Trophoblast cell (in vitro differentiated cells and primary cell): ENCODE measurements at places on chromosomes 3 and 15.

GRCh38 chr3:137084586-137084985, 126.8 kb downstream of the IL20RB start:
- no peak overlapping the region for H3K4me3 ChIP-seq
- no peaks in the 10 kb centered on the region for H3K4me1 ChIP-seq
- no peak overlapping the region for H3K27ac ChIP-seq
- H3K27me3 ChIP-seq = no peaks in the 10 kb centered on the region
- H3K36me3 ChIP-seq = no peaks in the 10 kb centered on the region

DNA sequence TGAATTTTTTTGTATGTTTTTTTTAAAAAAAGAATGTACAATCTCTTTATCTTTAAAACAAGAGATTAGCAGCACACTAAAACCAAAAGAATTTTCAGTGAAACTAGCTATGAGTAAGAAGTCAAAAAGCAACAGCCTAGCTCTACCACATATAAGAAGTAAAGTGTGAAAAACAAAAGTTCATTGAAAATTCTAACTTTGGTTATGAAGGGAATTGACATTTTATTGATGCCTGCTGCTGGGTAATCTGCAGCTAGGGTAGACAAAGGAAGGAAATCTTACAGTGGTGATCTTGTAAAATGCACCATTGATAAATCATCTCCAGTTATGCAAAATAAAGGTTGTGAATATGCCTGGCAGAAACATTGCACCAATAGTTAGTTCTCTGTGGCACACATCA, 37.8 kb upstream of the FOXB1 start:
- no peaks in the 10 kb centered on the region for H3K36me3 ChIP-seq
- H3K4me1 ChIP-seq = no peaks in the 10 kb centered on the region
- no peak overlapping the region for H3K27ac ChIP-seq
- no peak overlapping the region for H3K4me3 ChIP-seq

DNA sequence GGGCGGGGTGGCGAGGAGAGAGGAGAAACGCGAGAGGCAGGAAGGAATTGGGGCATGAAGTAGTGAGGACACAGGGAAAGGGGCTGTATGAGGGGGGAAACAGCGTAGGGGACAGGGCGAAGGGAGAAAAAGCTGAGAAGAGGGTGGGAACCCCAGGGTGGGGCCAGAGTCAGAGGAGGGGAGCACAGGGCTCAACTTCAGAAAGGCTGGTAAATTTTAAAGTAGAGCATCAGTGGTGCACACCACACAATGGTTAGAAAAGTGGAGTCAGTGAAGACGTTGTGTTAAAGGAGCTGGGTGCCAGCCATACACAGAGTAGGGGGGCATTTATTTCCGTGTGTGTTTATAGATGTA, 3.0 kb upstream of the RPP25 start:
- peaks cover 55% of the 10 kb centered on the region for H3K27me3 ChIP-seq
- H3K4me1 ChIP-seq = peaks cover 14% of the 10 kb centered on the region
- no peak for DNase-seq
- no peak overlapping the region for H3K27ac ChIP-seq
- no peaks in the 10 kb centered on the region for H3K36me3 ChIP-seq

GRCh38 chr3:185559706-185560090, 7.3 kb upstream of the LIPH start:
- H3K27me3 ChIP-seq = no peaks in the 10 kb centered on the region
- no peak overlapping the region for H3K27ac ChIP-seq
- H3K4me3 ChIP-seq = no peak overlapping the region
- no peaks in the 10 kb centered on the region for H3K36me3 ChIP-seq
- H3K4me1 ChIP-seq = no peaks in the 10 kb centered on the region
- DNase-seq = no peak

DNA sequence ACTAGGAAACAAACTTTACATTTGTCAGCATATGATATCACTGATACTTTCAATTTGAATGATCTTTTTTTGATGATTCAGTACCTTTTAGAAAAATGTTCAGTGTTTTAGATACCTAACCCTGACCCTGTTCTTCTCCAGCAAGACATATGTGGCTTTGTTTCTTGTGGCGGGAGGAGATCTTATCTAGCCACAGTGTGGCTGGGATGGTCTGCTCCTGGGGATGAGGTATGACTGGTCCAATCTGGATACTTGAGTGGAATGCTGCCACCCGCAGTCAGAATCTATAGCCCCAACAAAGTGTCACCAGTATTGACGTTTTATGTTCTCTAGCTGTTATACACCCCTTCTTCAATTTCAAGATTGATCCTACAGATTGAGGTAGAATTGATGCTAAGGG, 439.0 kb upstream of the GOLIM4 start:
- no peak overlapping the region for H3K27ac ChIP-seq
- no peak overlapping the region for H3K4me3 ChIP-seq
- no peaks in the 10 kb centered on the region for H3K36me3 ChIP-seq
- H3K27me3 ChIP-seq = no peaks in the 10 kb centered on the region
- no peak for DNase-seq
- no peaks in the 10 kb centered on the region for H3K4me1 ChIP-seq

DNA sequence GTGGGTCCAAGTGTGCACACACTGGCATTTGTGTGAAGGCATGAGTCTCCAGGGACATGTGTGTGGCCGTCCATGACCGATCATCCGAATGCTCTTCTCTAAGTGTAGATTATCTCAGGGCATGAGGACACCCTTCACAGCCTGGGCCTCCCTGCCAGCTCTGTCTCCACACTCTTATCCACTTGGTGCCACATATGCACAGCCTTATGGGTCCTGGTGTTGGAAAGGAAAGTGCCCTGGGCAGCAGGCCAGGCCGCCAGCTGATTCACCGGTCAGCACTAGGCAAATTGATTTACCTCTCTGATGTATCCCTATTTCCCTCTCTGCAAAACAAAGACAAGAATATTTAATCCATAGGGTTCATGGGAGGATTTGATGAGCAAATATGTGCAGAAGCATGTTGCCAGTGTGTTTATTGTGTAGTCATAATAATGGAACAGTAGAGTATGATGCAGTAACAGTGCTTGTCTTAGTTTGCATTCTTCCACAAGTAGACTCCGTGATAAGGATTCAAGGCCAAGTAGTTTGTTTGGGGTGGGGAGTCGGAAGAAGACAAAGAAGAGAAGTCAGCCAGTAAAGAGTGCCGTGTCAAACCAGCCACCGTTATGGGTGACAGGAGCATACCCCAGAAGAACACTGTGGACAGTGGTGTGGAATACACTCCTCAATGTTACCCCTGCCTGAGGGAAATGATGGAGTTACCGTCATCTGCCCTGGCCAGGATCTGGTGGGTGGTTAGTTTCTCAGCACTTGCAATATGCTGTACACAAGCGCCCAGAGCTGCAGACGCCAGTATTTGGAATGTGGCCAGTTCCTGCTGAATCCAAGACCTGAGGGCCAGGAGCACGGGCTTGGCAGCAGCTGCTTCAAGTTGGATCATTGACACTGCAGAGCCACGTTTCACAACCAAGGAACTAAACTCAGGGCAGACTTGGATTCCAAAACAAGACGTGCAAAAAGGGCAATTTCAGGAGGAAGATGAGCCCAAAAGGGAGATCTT, 85.1 kb downstream of the MTHFS start:
- DNase-seq = no peak
- H3K27me3 ChIP-seq = no peaks in the 10 kb centered on the region
- no peak overlapping the region for H3K27ac ChIP-seq
- no peaks in the 10 kb centered on the region for H3K36me3 ChIP-seq

GRCh38 chr15:52003710-52004109, 15.3 kb upstream of the MAPK6 start:
- H3K4me3 ChIP-seq = no peak overlapping the region
- H3K36me3 ChIP-seq = no peaks in the 10 kb centered on the region
- no peaks in the 10 kb centered on the region for H3K27me3 ChIP-seq
- H3K4me1 ChIP-seq = peaks cover 2% of the 10 kb centered on the region
- peak; percentile 62 for DNase-seq

GRCh38 chr15:85407421-85408269, 27.2 kb downstream of the AKAP13 start:
- no peak overlapping the region for H3K27ac ChIP-seq
- peaks cover 12% of the 10 kb centered on the region for H3K4me1 ChIP-seq
- H3K4me3 ChIP-seq = no peak overlapping the region
- no peaks in the 10 kb centered on the region for H3K27me3 ChIP-seq

DNA sequence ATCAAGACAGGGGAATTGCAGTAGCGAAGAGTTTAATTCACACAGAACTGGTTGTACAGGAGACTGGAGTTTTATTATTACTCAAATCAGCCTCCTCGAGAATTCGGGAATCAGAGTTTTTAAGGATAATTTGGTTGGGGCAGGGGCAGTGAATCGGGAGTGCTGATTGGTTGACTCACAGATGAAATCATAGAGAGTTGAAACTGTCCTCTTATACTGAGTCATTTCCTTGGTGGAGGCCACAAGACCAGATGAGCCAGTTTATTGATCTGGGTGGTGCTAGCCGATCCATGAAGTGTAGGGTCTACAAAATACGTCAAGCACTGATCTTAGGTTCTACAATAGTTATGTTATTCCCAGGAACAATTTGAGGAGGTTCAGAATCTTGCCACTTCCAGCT, 5.3 kb upstream of the ZNF770 start:
- H3K36me3 ChIP-seq = no peaks in the 10 kb centered on the region
- no peak for DNase-seq
- H3K4me1 ChIP-seq = no peaks in the 10 kb centered on the region
- no peaks in the 10 kb centered on the region for H3K27me3 ChIP-seq

DNA sequence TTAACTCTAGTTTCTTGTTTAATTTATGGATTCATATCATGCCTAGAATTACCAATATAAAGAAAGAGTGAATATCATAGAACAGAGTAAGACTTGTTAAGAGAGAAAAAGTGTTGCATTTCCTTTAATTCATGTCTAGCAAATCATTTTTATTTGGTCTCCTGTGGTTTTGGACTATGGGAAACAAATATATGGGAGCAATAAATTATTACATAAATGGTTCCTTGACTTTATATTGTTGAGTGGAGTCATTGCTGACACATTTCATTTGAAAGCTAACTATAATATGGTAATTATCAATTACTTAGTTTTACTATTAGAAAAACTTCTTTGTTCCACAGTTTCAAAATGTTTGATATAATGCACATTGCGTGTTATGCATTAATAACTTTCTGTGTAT, 144.7 kb upstream of the CGNL1 start:
- no peaks in the 10 kb centered on the region for H3K4me1 ChIP-seq
- no peaks in the 10 kb centered on the region for H3K27me3 ChIP-seq
- peaks cover 10% of the 10 kb centered on the region for H3K36me3 ChIP-seq
- no peak overlapping the region for H3K4me3 ChIP-seq
- DNase-seq = no peak

- H3K27me3 ChIP-seq = no peaks in the 10 kb centered on the region
- no peak overlapping the region for H3K27ac ChIP-seq
- DNase-seq = no peak
- H3K36me3 ChIP-seq = no peaks in the 10 kb centered on the region
- no peaks in the 10 kb centered on the region for H3K4me1 ChIP-seq
These were observed 30.5 kb upstream of the GALNT15 start for GRCh38 chr3:16143861-16144447.

DNA sequence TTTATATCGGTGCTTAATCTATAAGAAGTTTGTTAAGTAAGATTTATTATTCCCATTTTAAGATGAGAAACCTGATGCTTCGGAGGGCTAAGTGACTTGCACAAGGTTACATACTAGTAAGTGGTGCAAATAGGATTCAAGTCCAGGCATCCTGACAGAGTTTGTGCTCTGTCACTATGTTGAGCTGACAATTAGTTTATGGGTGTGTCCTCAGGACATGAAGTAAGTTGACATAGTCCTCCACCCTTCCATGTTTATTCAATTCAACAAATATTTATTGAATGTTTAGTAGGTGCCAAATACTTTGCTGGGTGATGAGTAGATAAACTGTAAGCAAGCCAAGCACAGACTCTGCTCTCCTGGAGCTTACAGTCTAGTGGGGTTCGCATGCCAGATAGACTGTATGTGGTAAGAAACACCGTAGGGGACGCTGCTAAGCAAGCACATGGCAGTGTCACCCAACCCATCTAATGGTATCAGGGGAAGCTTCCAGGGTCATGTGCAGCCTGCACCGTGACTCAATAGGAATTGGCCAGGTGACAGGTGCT, 342.7 kb upstream of the SATB1 start:
- DNase-seq = no peak
- H3K27ac ChIP-seq = no peak overlapping the region
- H3K4me1 ChIP-seq = no peaks in the 10 kb centered on the region

GRCh38 chr3:69999140-70000027, at the start of gene SAMMSON:
Gene SAMMSON, plus strand, starts transcription at chr3:69999733.
- no peaks in the 10 kb centered on the region for H3K27me3 ChIP-seq
- no peak within 1 kb of the TSS for H3K4me3 ChIP-seq
- DNase-seq = no peak

DNA sequence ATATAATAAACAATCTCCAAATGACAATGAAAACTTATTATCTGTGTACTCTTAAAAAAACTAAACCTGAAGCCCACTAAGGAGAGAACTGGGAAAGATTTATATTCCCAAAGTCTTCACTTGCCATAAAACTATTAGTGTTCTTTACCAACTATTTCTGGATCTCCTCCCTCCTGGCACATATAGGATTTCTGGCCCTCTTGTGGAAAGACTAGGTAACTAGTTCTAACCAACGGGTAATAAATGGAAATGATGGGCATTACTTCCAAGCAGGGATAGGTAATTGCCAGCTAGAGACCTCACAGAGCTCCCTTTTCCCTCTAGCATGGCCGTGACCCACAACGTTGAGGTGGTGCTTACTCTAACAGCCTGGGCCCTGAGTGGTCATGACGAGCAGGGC, 110.1 kb downstream of the DNAH12 start:
- H3K27me3 ChIP-seq = no peaks in the 10 kb centered on the region
- DNase-seq = peak; percentile 70
- H3K4me1 ChIP-seq = no peaks in the 10 kb centered on the region
- no peak overlapping the region for H3K27ac ChIP-seq

DNA sequence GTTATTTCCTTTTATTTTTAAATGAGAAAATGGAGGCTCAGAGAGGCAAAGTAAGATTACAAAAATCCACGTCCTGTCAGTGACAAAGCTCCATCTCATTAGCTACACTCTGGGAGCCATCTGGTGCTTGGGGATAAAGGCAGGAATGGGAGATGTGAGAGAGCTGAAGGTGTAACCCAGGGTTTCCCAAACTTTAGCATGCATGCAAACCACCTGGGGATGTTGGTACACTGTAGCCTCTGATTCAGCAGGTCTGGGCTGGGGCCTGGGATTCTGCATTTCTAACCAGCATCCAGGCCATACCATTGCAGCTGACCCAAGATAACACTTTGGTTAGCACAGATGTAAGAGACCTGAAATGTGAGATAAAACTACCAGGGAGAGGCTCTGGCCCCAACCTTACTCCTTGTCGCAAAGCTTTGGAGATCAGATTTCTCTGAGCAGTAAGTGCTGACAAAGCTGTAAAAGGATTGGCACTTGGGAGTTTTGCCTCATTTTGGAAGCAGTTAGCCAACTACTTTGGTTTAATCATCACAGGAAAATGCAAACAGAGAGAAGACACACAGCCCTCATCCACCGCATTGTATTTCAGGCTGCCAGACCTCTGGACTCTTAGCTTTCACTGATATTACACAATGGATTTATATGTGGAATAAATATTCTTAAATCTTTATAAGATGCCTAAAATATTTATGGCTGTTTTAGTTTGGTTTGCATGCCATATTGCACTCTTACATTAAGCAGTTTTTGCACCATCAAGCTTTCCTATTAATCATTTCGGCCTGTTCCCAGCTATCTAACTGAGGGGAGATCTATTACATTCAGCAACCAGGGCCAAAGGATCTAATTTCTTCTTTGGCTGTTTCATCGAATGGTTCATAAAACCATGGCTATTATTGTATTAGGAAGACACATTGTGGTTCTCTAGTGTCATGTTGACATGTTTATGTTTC, 263.0 kb downstream of the EBLN2 start:
- DNase-seq = no peak
- no peak overlapping the region for H3K27ac ChIP-seq
- H3K4me3 ChIP-seq = no peak overlapping the region
- H3K36me3 ChIP-seq = no peaks in the 10 kb centered on the region
- no peaks in the 10 kb centered on the region for H3K27me3 ChIP-seq
